ENCODE measurements at places on chromosomes 2 and 18.

DNA sequence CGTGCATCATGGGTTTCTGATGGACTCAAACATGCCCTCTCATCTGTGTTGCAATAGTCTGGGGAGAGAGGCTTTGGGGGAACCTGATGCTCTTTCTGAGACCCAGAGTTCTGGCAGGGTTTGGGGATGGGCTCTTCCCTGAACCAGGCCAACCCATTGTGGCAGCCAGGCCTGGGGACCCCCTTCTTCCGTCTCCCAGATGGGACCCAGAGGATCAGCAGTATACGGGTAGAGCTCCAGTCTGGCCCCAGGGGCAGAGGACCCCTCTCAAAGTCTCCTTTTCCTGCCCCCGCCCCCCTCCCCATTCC lies 333.7 kb downstream of the DYSF start:
- DNase-seq = no peak

GRCh38 chr18:27627927-27628326 lies 442.8 kb upstream of the CHST9 start:
- DNase-seq = no peak

DNA sequence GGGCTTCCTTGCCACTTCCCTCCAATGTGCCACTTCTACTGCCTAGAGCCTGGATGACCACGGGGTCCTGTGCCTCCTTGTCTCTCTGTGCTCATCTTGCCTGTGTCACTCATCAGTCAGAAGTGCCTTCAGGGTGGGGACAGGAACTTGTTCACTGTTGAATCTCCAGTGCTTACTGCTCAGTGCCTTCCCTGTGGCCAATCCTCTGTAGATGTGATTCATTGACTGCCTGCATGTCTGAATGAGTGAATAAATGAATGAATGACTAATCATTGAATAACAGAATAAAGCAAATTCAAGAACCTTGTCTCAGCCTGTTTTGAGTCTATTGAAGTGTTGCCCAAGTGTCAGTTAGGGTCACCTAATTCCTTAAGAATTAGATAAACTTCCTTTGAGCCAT lies 42.3 kb upstream of the FAM136A start:
- DNase-seq = no peak

- DNase-seq = no peak
Measured at GRCh38 chr18:55811925-55812324, 223.9 kb upstream of the TCF4 start.

- no peak for DNase-seq
Measured at GRCh38 chr18:63909870-63910269, 2.1 kb downstream of the SERPINB10 start.

- DNase-seq = no peak
Measured at GRCh38 chr2:218082586-218083351, 13.7 kb downstream of the RUFY4 start.

- DNase-seq = no peak
Measured at GRCh38 chr2:231933916-231934401, 7.8 kb upstream of the NPPC start.

DNA sequence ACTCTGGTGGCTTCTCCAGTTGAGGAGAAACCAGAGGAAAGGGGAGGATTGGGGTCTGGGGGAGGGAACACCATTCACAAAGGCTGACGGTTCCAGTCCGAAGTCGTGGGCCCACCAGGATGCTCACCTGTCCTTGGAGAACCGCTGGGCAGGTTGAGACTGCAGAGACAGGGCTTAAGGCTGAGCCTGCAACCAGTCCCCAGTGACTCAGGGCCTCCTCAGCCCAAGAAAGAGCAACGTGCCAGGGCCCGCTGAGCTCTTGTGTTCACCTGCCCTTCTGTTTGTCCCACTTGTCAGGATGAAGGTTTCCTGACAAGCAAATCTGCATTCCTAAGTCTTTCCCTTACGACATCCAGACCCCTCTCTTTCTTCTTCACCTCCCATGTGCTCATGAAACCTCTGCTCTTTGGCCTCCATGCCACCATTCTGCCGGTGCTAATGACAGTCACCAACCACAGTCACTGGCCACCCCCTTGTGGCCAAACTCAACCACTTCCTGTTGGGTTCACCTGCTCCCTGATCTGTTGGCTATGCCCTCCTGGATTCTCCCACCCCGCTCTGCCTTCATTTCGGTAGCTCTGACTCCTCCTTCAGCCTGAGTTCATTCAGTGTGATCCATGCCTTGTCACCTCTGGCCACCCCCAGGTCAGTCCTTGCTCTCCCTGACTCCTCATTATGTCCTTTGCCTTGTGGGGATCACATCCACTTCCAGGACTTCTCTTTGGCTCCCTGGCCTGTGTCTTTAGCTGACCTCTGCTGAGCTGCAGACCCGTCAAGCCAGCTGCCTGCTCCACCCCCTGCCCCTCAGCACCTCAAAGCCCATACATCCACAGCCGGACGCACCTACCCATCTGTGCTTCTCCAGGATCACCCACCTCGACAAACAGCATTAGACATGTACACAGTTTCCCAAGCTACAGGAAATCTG lies 17.6 kb downstream of the EMX1 start:
- DNase-seq = no peak

DNA sequence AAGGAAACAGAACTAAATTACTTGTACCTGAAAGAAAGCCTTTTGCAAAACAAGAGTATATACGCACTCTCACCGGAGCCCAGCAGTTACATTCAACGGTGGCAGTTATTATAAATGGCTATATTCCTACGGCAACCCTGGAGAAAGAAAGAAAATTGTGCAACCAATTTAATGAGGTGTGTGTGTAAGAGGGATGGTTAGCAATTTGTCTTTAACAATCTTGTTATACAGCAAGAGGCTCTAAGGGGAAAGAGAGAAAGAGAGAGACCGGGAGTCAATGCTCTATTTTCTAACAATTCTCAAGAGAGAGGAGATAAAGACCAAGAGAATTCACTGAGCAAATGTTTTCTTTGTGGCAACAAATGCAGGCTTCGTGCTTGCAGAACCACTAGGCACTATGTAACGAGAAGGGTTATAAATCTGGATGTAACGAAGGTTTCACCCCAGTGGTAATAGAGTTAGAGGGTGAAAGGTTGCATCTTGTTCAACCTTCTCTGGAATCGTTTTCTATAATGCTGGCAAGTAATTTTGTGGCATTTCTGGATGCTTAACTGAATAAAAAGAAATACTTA lies 359.1 kb upstream of the SPRED2 start:
- no peak for DNase-seq

- no peak for DNase-seq
Measured at GRCh38 chr2:98552499-98553179, 55.7 kb downstream of the COA5 start.

- no peak for DNase-seq
Measured at GRCh38 chr2:60519231-60519863, 34.1 kb downstream of the BCL11A start.
